H1 (cell line): ENCODE measurements at places on chromosomes 3 and 15. TPM values are rescaled to one million over a fixed set of nuclear protein-coding genes. Genes with fewer than 3 reads are reported as not detected.

DNA sequence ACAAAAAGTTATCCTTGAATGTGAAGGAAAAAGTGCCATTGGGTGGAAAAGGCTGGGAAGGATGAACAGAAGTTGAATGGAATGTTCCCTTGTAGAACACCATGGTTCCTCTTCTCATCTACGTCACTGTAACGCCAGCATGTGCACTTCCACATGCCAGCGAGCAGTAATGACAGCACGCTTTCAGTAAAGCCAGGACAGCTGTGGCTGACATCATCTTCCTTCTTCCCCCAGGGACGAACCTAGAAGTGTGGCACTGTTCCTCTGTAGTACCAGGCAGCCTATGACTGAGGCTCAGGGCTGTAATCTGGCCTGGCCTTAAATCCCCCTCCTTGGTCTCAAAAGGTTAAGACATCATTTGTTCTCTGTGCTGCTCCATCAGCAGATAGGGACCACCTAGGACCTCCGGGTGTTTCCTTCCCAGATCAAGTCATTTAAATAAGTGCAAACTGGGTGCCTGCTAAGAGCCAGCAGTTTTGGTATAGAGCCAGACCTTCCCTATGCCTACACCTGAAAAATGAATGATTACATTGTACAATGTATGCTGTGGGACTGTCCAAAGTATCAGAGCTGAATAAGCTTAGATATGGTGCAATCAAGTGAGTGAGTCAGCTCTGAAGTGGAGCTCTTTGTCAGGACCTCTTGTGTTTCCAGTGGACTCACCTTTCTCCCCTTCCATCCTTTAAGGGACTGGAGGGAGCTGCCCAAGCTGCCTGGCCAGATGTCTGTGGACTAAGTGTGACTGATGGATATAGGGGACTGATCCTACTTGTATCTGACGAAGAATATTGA lies 5.6 kb upstream of the SRPRB start:
- no peak for DNase-seq

CEP70 gene
- total RNA-seq = 23.6 and 26.2 TPM in 2 replicates

DNA sequence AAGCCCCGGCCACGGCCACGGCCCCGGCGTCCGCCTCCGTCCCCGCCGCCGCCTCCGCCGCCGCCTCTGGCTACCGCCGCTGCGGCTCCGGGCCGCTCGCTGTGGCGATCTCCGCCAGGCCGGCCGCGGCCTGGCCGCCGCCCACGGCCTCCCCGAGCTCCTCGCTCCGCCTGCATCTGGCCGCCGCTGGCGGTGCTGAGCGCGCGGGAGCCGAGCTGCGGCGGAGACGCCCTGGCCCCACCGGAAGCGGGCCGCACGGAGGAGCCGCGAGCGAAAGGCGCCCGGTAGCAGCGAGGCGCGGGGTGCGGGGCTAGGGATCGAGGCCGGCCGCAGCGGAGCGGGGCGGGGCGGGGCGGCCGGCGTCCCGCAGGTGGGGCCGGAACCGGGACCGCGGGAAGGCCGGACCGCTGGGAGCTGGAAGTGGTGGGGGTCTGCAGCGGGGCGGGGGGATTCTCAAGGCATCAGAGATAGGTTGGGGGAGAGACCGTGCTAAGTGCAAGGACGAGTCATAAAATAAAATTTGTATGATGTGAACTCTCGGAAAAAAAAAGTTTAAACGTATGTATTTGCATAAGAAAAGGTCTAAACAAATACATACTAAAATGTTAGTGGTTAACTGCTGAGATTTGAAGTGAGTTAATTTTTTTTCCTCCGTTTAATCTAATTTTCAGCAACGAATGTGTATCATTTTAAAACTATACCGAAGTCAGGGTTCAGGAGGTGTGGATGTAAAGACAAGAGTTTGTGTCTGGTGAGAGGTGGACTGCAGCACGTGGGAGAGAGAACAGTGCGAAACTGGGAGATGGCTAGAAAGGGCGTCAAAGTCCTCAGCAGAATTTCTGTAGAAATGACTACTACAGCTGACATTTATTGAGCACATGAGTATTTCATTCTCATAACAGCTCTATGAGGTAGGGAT lies at the start of gene AVEN:
TSS of gene AVEN (minus strand) at position 334 of the 919 bp plus-strand sequence. CDS start at position 176, 158 bp downstream.
- no peak for DNase-seq

CACNA1D gene
- 1.9 and 2.9 TPM in 2 replicates for total RNA-seq

DNAJA4 gene
- 2.5 and 3.6 TPM in 2 replicates for total RNA-seq
